Stimulated activated CD4-positive, alpha-beta T cell treated with anti-CD3 and anti-CD28 coated beads, Interleukin-4, amount 100 ng/mL, for 1 hour (primary cell): ENCODE measurements at places on chromosomes 2 and 18.

- DNase-seq, result no peak
These were observed 5.0 kb downstream of the DLX1 start for GRCh38 chr2:172090044-172090961.

DNA sequence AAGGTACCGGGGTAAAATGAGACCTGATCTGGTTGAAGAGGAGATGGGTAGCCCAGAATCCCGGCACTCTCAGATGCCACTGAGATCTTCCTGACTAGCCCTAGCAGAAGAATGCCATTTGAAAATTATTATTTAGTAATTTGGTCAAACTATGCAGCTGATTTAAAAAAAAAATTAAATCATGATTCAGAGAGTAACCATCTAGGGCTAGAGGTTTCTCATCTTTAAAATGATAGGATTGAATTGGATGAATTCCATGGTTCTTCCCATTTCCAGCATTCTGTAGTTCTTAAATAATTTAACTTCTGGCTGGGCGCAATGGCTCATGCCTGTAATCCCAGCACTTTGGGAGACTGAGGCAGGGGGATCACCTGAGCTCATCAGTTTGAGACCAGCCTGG, 106.1 kb downstream of the MYO1B start:
- no peak for DNase-seq

GRCh38 chr2:26606847-26607190, 34.3 kb downstream of the CIB4 start:
- DNase-seq, result no peak

DNA sequence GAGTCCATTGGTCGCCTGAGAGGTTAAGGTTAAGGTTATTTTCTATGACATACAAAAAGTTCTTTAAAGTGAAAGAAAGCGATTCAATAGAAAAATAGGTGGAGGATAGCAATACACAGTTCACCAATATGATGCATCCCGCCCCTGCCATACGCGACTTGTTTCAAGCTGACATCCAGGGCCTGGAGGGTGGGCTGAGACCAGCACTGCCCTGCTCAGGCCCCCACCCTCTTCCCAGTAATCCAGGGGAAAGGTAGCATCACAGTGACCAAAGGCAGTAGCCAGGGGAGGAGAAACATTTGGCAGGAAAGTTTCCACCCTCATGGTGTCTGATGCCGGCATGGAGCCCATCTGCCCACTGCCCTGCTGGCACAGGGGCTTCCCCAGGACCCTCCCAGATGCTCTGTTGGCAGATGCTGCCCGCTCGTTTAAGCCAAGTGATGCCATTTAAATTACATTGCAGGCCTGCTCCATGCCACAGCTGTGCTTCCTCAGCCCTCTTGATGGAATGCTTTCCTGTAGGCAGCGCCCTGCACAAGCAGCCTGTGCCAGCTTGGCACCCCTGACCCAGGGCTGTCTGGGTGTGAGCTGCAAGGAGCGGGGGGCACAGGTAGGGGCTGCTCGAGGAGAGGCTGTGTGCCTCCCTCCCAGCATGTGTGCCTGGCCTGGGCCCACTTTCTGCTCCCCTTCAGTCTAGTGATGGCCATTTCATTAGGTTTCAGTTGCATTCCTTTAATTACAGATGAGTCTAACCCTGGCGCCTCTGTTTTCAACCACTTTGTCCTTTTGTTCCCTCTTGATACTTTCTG, 10.7 kb upstream of the ANO7 start:
- DNase-seq, result no peak

- no peak for DNase-seq
These were observed 255.8 kb downstream of the ERBB4 start for GRCh38 chr2:212282671-212283261.

DNA sequence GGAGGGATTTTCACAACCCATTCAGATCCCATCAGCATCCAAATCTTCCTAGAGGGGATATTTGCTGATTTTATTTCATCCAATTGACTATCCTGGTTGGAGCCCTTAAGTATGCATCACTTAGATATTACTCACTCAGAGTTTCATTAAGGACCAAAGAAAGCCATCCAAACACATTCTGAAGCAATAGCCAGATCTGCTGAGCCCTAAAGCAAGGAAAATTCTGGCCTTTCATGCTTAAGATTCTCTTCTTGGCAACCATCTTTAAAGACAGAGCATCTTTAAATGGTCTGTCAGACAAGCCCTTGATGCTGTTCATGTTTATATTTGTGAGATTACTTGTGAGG, 40.9 kb upstream of the C1D start:
- DNase-seq, result no peak

- DNase-seq, result no peak
These were observed 7.4 kb downstream of the CNNM4 start for GRCh38 chr2:96768083-96768561.

DNA sequence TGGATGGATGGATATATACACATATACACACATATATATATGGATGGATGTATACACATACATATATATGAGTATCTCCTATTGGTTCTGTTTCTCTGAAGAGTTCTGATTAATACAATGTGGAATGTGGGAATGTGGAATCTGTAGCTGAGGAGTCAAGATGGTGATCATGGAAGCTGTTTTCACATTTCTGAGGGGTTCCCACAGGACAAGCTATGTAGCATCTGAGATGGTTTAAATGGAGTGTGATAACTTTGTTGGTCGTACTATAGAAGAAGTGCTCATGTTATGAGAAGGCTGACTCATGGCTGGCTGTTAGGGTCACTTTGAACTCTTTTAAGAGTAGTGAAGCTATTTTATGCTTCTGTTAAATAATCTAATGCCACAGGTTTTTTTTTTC, 279.7 kb downstream of the MEIS1 start:
- no peak for DNase-seq

DNA sequence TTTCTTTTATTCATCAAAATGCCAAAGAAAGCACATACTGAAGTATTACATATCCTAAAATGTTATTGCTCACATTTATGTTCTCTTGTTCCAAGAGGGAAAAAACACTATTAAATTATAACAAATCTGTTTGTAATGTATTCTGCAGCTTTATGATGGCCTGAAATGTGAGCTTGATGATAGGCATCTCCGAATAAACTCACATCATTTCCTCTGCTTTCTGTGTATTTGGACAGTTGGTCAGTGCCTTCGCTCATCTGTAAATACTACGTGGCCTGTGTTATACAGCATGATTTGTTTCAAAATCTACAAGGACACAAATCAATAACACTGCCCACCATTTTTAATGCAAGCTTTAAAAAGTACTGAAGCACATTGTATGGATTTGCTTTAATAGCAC, 672.8 kb upstream of the SYT4 start:
- DNase-seq, result no peak

DNA sequence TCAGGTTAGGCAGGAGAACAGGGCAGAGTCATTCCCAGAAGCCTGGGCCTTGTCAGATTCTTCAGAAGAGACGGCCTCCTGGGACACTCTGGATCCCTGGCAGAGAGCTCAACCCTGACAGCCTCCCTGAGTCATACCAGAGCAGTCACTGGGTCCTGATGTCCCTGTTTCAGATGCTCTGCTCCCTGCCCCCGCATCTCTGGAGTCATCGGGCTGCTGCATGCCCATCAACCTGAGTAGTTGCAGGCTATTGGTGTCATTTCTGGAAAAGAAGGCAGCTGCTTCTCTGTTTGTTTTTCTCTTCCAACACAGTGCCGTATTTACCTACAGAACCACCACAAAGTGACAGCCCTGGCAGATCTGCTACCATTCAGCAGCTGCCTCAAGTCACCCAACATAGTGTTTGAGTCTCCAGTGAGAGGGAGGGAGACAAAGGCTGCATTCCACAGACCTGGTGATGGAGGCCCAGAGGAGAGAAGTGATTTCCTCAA, 145.1 kb downstream of the B3GNT2 start:
- DNase-seq, result no peak

GRCh38 chr2:58140508-58141072, 94.0 kb downstream of the VRK2 start:
- no peak for DNase-seq

DNA sequence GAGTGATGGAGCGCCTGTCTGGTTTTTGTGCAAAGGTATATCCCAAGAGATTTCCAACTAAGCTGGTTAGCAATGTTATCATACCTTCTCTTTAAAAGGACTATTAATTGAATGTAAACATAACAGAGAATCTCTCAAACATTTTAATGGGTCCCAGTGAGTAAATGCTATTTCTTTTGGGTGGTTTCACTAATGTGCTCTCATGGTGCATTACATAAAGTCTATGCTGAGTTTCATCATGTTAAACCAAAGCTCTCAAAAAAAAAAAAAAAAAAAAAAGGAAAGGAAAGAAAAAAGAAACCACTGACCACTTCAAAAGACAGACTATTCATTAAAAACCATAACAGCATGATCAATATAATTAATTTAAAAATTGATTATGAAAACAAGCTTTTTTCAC, 119.1 kb upstream of the SCN1A start:
- DNase-seq, result no peak

- no peak for DNase-seq
These were observed 107.4 kb downstream of the OSBPL6 start for GRCh38 chr2:178301649-178302238.

- no peak for DNase-seq
These were observed 308.4 kb downstream of the XIRP2 start for GRCh38 chr2:167196461-167197252.

GRCh38 chr18:23388357-23388756, 64.7 kb upstream of the RIOK3 start:
- DNase-seq, result no peak

- DNase-seq, result no peak
These were observed 1316.7 kb downstream of the LRP1B start for GRCh38 chr2:140814141-140814540.

DNA sequence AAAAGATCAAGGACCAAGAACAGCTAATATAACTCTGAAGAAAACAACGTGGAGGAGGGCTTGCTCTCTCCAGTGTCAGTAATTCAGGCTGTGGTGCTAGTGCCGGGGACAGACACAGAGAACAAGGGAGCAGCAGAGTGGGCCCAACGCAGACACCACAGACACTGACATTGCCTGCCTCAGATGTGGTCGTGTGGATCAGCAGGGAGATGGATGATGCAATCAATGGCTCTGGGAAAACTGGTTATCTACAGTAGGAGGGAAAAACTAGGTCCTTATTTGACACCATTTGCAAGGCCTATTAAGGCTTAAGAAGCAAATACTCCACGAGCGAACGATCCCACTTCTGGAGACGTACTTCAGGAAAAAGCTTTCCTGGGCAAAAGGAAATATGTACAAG, 36.1 kb downstream of the HDLBP start:
- DNase-seq, result no peak

DNA sequence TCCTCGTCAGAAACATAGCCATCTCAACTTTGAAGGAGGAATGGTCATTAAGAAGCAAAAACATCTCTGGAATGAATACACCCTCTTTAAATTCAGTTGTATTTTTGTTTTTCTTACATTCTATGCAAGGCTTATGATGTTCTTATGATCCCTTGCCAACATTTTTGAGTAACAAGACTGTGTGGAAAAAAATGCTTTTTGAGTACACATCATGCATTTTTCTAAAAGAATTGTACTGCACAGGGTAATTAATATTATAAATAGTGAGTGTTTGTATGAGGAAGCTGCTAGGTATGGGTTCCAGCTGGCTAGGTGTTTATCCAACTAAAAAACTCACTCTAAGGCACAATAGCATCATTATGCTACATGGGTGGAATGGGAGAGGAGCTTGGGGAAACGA, 59.0 kb upstream of the SPATS2L start:
- no peak for DNase-seq

- DNase-seq, result no peak
These were observed 341.6 kb upstream of the VWC2L start for GRCh38 chr2:214069254-214069653.

- no peak for DNase-seq
These were observed 184.6 kb upstream of the BOD1L2 start for GRCh38 chr18:56962322-56962721.
